Activated naive CD4-positive, alpha-beta T cell (primary cell): ENCODE measurements at places on chromosomes 7 and 10.

DNA sequence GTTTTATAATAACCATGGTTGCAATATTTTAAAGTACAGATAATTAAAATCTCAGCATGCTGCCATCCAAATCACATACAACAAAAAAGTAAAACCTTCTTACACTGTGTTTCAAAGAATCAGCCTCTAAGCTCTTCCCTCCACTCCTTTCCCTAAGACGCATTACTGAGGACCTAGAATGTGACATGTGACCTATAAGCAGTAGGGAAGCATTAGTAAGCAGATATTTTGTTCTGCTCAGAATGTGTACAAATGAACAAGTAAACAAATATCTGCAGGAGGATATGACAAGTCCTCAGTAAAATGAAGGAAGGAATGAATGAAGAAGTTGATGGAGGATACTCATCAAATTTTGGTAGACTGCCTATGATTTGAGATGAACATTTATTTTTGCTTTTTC, 49.1 kb downstream of the RAB11FIP2 start:
- DNase-seq = no peak

GRCh38 chr10:116210588-116211346, 62.2 kb downstream of the GFRA1 start:
- DNase-seq = no peak

DNA sequence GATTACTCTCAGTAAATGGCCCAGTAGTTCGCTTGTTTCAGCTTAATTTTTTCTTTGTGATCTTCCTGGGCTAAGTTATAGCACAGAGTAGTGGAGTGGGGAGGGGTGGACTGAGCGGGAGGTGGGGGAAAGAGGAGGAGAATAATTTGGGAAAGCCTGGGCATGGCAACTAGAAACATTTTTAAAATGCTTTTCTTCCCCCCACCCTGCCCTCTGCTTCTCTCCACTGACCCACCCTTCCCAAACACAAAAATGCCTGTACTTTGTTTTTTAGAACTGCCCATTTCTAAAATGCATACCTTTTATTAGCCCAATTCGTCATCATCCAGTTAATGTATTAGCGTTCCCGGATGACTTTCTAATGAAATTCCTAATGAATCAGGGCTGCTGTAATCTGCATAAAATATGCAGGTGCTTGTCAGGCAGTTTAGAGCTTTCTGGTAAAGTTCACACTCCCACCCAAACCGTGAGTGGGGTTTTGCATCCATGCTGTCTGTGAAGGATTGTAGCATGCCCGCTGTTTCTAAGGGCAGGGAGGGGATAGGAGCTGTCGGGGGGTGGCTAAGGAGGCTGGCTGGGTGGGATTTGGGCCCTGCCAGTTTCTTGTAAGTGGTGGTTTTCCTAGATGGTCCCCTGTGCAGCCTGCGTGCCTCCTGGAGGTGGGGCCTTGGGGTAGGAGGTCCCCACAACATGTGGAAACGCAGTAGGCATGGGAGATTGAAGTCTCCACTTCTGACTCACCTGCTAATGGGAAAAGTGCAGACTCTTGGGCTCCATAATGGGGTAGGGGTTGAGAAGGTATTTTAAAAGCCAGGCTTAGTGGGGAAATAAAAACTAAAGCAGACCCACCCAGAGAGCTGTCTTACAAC, 190.3 kb downstream of the TCF7L2 start:
- DNase-seq = no peak

- no peak for DNase-seq
Observed at GRCh38 chr10:125014836-125015355, 73.0 kb downstream of the ZRANB1 start.

GRCh38 chr7:129047761-129048160, 7.2 kb downstream of the TNPO3 start:
- DNase-seq = no peak

DNA sequence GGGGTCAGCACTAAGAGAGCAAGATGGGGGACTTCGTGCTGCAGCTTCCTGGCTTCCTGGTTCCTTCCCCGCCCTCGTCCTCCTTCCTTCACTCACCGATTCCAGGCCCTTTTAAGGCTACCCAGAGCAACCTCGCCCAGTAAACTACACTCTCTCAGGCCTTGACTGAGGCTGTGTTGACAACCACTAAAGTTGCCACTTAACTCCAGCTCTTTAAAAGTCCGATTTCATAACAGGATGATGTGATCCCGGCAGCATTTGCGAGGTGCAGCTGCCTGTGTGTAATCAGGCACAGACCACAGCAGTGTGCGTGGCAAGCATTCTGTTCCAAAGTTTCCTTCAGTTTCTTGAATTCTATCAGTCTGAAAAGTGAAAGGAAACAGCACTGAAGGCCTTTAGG, 110.6 kb downstream of the RAB11FIP2 start:
- no peak for DNase-seq

DNA sequence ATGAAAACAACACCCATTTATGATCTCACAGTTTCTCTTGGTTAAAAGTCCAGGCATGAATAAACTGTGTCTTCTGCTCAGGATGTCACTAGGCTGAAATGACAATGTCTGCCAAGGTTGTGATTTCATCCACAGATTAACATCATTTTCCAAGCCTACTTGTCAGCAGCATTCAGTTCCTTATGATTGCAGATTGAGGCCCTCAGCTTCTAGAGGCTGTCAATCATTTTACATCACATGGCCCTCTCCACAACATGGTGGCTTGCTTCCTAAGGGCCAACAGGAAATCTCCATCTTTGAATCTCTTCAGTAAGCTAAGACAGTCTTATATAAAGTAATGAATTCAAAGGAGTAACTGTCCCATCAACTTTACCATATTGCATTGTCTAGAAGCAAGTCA, 377.6 kb downstream of the ANKRD7 start:
- DNase-seq = no peak

- no peak for DNase-seq
Observed at GRCh38 chr7:127938588-127938987, 92.6 kb downstream of the LRRC4 start.

- DNase-seq = peak; percentile 42
Observed at GRCh38 chr7:100585511-100586265, at the start of gene LRCH4. Gene LRCH4, minus strand, starts transcription at chr7:100586129. Its CDS starts 29 bp downstream, at chr7:100586100.

- DNase-seq = no peak
Observed at GRCh38 chr7:25712500-25712899, 439.5 kb upstream of the NFE2L3 start.

DNA sequence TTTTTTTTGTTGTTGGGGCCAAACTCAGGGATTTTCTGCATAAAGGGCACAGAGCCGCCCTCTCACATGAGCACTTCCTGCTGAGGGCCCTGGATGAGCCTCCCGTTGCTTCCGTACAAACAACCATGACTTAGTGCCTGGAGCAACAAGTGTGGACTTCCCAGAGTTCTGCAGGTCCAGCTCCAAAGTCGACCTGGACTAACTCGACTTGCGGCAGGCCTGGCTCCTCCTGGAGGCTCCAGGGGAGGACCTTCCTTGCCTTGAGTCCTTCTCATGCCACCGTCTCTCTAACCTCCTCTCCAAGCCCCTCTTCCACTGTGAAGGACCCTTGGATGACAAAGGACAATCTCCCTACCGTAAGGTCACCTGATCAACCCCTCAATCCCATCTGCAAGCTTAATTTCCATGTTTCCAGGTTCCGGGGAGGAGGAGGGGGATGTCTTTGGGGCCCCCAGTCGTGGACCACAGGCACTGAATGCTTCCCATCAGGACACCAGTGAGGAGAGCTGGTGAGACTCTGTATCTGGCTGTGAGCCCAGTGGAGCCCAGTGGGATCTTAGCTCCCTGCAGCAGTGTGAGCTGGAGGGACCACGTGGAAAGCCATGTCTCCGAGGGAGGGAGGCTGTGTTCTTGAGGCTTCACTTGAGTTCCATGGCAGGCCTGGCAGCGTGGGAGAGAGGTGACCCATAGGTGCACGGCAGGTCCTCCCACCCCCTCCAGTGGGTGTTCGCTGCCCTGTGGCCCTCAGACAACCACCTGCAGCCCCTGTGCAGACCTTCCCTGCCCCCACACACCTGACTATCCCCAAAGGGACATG, 199.5 kb upstream of the PPP2R2D start:
- no peak for DNase-seq

- no peak for DNase-seq
Observed at GRCh38 chr7:89593125-89593524, 561.1 kb upstream of the STEAP1 start.

DNA sequence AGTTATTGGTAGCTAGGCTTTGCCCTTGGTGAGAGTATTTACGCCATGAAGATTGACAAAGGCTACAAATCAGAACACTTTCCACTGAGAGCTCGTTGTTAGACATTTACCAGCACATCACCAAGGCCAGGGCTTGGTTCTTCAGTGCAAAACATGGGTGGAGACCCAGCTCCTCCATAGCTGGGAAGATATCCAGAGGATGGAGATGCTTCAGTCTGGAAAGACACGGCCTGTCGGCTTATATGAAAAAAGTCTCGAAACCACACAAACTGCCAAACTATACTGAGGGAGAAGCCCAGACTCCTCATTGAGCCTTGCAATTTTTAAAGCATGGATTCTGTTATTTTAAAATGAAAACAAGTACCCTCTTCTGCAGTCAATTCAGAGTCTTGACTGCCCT, 83.4 kb upstream of the ANLN start:
- no peak for DNase-seq

DNA sequence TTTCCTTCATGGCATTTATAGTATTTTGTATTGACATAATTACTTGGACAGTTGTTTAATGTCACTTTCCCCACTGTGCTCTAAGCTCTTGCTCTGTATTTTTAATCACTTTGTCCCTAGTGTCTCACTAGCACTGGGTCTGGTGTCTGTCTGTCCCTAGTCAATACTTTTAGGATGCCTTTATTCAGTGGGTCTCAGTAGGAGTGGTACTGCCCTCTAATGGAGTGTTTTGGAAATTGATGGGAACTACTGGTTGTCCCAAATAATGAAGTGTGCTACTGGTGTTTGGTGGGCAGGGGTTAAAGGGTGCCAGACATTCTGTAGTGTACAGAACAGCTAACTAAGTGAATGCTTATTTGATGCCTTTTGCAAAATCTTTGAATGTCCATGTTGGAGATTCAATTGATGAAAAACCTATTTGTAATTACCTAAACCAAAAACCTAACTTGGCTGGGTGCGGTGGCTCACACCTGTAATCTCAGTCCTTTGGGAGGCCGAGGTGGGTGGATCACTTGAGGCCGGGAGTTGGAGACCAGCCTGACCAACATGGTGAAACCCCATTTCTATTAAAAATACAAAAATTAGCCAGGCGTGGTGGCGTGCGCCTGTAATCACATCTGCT, 33.3 kb downstream of the CDK14 start:
- no peak for DNase-seq

DNA sequence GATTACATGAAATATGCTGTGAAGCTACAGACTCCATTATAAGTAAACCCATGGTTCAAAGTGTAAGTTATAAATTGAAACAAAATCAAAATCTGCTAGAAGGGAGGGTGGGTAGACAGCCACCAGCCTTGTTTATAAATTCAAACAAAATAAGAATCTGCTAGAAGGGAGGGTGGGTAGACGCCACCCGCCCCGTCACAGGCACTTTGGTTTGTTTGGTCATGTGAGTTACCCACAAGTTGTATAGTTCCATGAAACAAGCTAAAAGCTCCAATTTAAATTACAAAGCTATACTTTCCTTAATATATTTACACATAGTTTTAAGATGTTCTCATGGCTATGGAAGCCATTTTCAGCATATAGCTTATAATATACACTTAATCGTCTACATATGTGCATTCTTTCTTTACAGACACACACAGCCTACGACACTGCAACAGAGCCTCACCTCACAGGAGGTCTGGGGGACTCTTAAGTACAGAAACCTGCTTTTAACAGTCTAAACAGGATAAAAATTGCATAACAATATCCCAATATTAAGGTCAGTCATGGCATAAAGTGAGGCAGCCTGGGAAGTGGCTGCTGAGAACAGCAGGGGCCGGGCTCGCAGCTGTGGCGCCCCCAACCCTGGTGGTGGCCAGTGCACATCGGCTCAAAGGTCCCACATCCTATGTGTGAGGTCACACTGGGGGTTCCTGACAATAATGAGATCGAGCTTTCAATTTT, 28.1 kb upstream of the NCAPG2 start:
- DNase-seq = no peak

DNA sequence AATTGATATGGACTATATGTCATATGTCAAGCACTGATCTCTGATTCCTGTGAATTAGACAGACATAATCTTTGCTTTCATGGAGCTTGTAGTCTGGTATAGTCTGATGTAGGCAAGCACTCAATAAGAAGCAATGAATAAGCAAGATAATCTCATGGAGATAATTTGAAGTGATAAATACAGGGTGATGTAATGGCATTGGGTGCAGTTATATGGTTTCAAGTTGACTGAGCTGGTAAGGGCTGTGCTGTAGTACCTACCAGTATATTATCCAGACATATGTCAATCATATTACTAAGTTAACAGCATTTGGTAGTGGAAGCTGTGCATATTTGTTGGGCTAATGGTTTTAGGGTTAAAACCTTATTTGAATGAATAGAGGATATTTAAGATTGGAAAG, 117.5 kb upstream of the PRPS1L1 start:
- DNase-seq = no peak

DNA sequence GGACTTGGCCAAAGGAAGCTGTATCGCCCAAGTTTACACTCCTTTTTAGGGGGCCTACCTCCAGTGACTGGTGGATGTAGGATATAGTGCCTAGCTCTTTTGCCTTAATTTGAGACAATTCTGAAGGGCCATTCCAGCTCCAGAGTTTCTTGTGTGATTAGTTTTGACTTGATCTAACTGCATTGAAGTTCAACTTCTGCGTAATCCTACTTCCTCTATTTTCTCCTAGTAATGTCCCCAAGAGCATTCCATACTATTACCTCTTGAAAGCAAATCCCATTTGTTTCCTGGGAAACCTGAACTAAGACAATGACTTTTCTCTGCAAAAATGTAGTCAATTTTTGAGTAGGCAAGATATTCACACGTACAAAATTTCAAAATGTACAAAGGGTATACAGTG, 4.7 kb upstream of the H2AZ2 start:
- DNase-seq = no peak

- DNase-seq = no peak
Observed at GRCh38 chr7:40612298-40612697, 477.5 kb downstream of the SUGCT start.

DNA sequence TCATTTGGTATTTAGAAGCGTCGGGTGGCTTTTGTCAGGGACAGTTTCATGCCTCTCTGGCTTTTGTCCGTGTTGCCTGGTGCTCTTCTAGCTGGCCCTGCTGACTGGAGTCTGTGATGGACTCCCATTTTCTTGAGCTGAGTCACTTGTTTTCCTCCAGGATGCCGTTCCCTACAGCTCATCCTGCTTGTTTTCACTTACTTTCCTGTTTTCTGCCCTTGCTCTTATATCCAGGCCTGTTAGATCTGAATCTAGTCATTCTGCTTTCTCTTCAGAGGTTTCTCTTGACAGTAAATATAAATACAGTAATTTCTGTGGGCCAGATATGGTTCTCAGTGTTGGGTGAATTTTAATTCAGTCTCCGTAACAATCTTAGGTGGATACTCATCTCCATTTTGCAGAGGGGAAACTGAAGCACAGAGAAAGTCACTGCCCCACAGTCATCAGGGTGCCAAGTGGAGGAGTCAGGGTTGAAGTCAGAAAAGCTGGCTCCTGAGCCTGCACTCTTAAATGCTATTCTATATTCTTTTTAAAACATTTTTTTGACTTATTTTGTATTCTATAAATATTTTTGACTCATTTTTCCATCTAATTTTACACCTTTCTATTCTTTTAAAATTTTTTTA, 85.4 kb downstream of the CCNY start:
- DNase-seq = no peak
